ENCODE measurements at places on chromosomes 4 and X. TPM values are rescaled to one million over a fixed set of nuclear protein-coding genes. Genes with fewer than 3 reads are reported as not detected.

MAGEA9B gene
- total RNA-seq = not detected

PDZD4 gene
- total RNA-seq = 2.3 TPM

LGI2 gene
- total RNA-seq = not detected

ATRX gene
- 29.4 TPM for total RNA-seq

TMEM154 gene
- total RNA-seq = 6.7 TPM

RASL11B gene
- 0.32 TPM for total RNA-seq

HPSE gene
- total RNA-seq = 0.68 TPM

NXF3 gene
- total RNA-seq = 0.72 TPM

S100G gene
- total RNA-seq = not detected

SPARCL1 gene
- total RNA-seq = 5.3 TPM

OTC gene
- 86.3 TPM for total RNA-seq

AMOT gene
- total RNA-seq = 6.9 TPM

ABCG2 gene
- total RNA-seq = 7.7 TPM

ENPEP gene
- total RNA-seq = 28.7 TPM

GPR34 gene
- total RNA-seq = 3.2 TPM

MAGEC3 gene
- not detected for total RNA-seq

SLC25A43 gene
- 6.4 TPM for total RNA-seq

MAOB gene
- total RNA-seq = 70.0 TPM

EDA gene
- total RNA-seq = 1.7 TPM

SPANXA1 gene
- total RNA-seq = not detected

ITGB1BP2 gene
- 0.55 TPM for total RNA-seq

CXCL1 gene
- 7.6 TPM for total RNA-seq

TECRL gene
- not detected for total RNA-seq
